ENCODE measurements at places on chromosomes 2 and 18. TPM values are rescaled to one million over a fixed set of nuclear protein-coding genes. Genes with fewer than 3 reads are reported as not detected.

DNA sequence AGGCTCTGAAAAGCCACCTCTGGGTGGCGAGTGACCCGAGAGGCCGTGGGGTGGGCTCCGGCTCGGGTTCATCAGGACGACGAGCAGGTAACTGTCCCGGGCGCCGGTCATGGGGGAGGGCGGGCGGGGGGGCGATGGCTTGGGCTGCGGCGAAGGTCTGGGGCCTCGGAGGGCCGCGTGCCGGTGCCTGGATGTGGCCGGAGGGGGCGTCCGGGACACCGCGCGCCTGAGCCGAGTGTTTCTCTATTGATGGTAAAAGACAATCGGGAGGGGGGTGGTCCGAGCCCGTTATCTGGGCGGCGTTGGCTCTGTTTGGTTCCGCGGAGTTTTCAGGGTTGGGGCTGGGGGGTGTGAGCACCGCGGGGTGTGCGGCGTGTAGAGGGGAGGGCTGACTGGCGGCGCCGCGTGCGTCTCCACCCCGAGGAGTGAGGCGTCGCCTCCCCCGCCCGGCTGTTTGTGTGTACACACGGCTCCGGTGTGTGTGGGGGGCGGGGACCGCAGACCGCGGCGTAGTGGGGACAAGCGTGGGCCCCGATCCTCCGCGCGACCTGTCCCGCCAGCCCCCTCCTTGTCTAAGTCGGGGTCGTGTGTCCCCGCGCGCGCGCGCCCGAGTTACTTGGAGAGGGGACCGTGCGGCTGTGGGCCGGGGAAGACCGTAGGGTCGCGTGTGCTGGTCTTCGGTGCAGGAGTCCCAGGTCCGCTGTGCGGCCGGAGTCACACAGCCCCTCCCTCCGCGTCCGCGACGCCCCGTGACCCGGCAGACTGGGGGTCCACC, 1.6 kb downstream of the CTIF start:
- DNase-seq: peak; percentile 39

- peak; percentile 93 for DNase-seq
Observed at GRCh38 chr2:64838817-64839216, 150.4 kb upstream of the SLC1A4 start.

- no peak for DNase-seq
Observed at GRCh38 chr2:149023091-149023490, 15.4 kb upstream of the LYPD6B start.

DNA sequence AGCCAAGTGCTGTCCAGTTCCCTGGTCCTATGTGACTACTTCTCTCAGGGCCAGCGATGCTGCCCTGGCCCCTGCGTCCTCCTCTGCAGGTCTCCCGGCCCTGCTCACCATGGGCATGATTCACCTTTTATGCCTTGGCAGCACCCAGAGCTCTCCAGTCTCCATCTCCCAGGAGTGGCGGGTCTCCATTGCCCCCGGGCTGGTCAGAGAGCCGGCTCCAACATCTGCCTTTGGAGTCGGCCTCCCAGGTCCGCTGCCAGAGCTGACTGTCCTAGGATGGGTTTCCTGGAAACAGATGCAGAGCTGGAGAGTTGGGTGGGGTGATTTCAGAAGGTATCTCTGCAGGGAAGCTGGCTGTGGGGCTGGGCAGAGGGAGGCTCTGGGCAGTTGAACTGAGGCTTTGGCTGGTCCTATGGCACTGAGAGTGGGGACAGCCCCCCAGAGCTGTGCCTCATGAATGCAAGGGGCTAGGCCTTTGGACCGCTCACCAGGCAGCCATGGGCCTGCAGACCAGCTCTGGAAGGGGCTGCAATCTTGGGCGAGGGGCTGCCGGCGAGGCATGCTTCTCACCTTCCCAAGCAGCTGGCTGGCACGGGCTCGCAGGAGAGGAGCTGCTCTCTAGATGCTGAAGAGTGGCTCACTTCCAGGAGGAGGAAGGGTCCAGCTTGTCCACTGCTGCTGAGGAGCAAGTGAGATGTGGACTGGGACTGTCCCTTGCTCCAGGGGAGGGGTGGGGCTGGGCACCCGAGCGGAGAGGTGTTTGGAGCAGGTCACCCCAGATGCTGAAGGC, 59.8 kb upstream of the HS6ST1 start:
- no peak for DNase-seq

GRCh38 chr2:11753452-11753885, 7.0 kb downstream of the LPIN1 start:
- DNase-seq: peak; percentile 56

- DNase-seq: no peak
Observed at GRCh38 chr2:44107974-44108373, 60.7 kb upstream of the PPM1B start.

The CDK5R2 gene
- total RNA-seq: 1.1 TPM

The CYBRD1 gene
- total RNA-seq: 26.7 TPM

The NAT8 gene
- not detected for total RNA-seq

The RASGRP3 gene
- 2.0 TPM for total RNA-seq
